ENCODE measurements at places on chromosomes 7 and 10. TPM values are rescaled to one million over a fixed set of nuclear protein-coding genes. Genes with fewer than 3 reads are reported as not detected.

Gene EFCAB10
- not detected for total RNA-seq

Gene SPAM1
- total RNA-seq = not detected

Gene POLR2J2
- 2.1 TPM for total RNA-seq

Gene HYCC1
- total RNA-seq = 108 TPM

Gene DDC
- not detected for total RNA-seq

Gene JCAD
- total RNA-seq = 12.9 TPM

Gene C10orf67
- not detected for total RNA-seq

Gene HGF
- 285 TPM for total RNA-seq

All from cardiac ventricle fibroblast (primary cell).